ENCODE measurements at places on chromosomes 6 and 20.

GRCh38 chr20:44666066-44666465 lies 14.6 kb upstream of the ADA start:
- no peak for DNase-seq

DNA sequence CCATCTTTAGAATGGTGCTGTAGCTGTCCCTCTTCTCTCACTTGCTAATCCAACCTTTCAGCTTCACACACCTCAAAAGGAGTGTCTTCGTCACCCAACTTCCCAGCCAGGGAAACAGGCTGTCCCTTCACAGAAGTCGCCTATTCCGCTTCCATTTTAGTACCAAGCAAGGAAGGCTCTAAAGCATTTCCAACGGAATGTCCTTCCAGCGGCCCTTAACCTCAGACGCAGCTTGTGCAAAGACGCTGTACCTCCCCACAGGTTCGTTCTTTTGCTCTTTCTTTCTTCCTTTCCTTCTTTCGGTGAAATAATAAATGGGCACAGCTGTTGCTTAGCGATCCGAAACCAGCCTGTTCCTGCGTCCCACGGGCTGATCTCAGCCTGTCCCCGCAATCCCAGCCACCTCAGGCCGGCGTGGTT lies 1.5 kb downstream of the PTPRT start:
- no peak for DNase-seq

GRCh38 chr6:108877046-108877751 lies 29.0 kb downstream of the ARMC2 start:
- no peak for DNase-seq

DNA sequence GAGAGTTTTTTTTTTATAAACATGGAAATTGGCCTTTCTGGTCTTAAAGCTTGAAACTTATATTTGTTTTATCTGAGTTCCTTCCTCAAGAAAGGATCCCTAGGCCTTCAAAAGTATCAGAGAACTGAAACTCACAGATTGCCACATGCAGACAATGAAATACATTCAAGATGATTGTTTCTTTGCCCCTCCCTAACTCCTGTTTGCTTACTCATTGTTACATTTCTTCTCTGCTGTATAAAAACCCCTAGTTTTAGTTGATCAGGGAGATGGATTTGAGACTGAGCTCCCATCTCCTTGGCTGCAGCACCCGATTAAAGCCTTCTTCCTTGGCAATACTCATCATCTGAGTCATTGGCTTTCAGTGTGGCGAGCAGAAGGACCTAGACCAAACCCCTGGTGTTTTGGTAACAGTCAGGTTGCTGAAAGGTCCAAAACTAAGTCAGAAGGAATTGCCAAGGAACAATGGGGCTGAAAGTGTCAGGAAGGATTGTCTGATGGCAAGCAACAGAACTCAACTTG lies 132.3 kb upstream of the SULF2 start:
- no peak for DNase-seq

- no peak for DNase-seq
Measured at GRCh38 chr6:167034056-167034455, 34.9 kb downstream of the CEP43 start.

- DNase-seq: no peak
Measured at GRCh38 chr6:142707255-142707654, 237.7 kb downstream of the HIVEP2 start.
